Stimulated activated CD4-positive, alpha-beta T cell treated with anti-CD3 and anti-CD28 coated beads, Interleukin-4, amount 100 ng/mL, for 4 hours (primary cell): ENCODE measurements at places on chromosomes 16 and 17.

DNA sequence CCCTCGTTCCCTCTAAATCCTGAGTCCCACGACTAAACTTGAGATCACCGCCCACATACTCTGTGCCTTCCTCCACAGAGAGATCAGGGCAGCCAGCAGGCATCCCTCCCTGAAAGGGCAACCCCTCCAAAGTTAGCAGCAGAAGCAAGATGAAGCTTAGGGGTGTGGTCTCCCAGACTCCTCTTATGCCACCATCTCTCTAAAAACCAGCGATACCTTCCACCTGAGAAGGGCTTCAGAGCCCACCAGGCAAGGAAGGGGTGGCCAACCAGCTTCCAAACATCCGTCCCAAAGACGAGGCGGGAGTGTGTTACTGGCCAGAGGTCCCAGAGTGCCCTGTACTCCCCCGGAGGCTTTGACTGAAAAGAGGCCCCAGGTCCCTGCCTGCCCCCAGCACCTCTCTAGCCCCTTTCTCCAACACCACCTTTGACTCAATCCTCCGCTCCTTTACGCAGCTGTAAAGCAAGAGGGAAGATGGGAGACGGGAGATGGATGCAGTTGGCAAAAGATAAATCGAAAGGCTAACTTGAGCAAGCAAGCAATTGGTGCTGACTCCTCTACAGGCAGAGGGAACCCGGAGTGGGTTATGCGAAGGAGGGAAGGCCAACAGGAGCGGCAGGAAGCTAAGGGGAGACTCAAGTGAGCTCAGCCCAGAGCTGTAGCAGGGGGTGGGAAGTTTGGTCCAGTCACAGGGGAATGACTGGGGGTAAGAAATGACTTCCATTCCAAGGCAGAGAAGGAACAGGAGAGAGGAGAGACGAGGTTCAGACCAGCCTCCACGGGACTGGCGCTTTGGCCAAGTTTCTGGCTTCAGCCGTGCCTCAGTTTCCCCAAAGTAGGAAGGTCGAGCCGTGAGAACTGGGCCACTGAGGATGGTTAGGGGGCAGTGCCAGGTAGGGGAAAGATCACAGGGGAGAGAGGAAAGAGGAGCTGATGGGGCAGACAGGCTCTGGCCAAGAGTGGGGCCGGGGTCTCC lies 1.0 kb downstream of the ST3GAL2 start:
- DNase-seq = no peak

DNA sequence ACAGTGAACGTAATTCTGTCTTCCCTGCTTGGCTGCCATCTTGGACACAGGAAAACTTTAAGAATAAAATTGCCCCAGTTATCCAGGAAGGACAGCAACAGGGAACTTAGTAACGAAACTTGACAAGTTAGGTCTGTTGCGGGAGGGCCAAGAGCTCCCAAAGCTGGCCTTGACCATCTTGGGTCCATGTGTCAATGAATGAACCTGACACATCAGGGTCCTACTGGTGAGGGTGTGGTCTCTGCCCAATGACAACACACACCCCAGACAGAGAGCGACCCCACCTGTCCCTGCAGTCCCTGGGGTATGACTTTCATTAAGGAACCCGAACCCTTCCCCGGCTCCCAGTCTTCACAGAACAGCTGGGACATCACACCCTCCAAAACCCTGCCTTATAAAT lies 96.3 kb downstream of the NDE1 start:
- DNase-seq = no peak

DNA sequence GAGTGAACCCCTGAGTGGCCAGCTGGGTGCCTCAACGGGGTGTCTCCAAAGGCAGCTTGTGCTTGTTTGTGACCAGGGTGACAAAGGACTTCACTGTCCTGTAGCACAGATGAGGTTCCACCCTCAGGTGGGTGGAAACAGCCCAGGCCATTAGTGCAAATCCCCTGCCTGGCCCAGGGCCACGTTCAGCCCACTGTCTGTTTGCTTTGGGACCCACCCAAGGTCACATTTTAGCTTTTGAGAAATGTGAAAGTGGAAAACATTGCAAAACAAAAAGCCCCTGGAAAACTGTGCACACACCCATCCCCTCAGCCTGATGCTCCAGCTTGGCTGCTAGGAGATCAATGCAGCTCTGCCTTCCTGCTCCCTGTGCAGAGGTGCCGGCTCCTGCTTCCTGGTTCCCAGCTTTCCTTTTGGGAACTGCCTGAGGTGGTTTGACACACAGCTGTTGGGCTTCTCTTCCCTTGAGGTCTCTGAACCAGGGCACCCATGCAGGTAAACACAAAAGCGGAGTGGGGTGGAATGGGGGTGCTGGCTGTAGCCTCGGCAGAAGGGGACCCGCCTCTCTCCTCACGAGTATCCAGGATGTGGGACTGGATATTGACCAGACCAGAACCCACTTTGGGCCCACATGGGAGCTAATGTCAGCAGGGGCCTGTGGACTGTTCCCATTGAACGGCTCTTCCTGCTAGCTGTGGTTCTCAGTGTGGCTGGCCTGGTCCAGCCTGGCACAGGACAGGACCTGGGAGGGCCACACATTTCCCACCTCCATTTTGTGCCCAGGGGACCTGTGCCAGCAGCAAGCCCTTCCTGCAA lies 7.9 kb upstream of the SPHK1 start:
- DNase-seq = no peak

DNA sequence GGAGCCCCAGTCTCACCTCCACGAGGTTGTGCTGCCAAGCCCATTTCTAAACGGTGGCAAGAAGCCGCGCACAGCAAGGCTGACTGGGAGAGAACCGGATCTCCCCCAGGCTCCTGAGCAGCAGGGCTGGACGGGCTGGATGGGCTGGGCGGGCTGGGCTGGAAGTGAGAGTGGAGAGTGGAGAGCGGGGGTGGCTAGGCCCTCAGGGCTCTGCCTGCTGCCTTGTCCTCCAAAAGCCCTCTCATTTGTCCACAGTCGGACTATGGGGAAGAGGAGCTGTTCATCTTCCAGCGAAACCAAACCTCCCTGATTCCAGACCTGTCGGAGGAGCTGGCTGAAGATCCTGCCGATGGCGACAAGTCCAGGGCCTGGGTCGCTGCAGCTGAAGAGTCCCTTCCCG lies 3.2 kb downstream of the DNAAF8 start:
- no peak for DNase-seq

DNA sequence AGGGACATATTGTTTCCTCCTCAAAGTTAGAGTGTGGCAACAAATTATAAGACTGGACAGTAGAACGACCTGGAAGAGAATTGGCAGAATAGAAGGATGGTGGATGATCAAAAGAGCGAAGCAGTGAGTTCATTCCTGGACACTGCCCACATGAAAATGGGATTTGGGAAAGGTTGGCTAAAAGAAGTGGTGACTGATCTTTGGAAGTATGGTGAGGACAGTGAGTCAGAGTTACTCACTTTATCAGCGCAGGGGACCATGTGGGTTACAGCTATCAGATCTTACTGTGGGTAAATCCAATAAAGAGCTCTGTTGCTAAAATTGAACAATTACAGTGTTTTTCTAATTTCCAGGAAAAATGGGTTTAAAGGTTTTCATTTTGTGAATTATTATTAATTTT lies 2.7 kb upstream of the TANC2 start:
- no peak for DNase-seq

DNA sequence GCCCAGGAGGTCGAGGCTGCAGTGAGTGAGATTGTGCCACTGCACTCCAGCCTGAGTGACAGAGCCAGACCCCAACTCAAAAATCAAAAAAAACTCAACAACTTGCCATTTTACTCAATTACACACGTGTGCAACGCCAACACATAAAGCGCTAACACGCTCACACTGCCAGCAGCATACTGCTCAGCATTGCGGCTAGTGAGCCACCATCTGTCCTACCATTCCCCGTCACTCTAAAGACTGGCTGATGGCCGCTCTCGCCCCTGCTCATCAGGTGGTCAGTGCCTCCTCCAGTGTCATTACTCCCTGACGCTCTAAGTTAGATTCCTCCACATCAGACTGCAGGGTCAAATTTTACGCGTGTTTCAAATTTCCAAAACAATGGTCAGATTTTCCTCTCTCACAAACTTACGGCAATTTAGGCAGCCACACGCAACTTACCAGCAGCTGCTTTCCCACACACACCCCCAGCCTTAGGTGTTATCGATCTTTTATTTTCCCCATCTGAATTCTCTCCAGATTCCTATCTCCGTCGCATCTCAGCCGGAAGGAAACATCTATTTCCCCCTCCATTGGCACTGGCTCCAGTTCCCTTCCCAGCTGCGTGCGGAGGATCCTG lies 240.8 kb downstream of the C16orf95 start:
- no peak for DNase-seq

DNA sequence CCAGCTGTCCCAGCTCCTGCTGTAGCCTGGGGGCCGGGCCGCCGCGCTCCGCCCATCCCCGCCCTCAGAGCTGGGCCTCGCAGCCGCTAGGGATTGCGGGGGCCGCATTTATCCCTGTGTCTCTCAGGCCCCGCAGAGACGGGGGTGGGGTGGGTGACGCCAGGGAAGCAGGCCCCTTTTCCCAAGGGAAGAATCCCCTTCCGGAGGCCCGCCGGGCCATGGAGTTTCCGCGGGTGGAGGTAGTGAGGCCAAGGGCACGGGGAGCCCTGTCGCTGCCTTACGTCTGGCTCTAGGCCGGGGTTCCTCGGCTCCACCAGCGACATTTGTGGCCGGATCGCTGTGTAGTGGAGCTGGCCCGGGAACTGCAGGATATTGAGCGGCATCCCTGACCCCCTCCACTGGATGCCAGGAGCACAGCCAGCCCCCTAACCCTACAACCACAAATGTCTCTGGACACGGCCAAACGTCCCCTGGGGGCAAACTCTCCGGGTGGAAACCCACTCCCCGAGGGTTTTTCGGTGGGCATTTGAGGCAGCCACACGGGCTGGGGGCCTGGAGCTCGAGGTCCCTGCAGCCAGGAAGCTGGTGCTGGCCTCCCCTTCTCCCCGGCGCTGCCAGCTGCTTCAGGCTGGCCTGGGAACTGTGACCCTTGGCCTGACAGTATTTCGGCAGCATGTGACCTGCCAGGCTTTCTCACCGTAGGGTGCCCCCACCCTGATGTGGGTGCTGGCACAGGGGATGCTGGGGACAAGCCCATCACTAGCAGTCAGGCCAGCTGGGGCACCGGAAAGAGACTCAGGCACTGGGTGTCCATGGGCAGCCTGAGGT lies 12.0 kb upstream of the CD300A start:
- no peak for DNase-seq

DNA sequence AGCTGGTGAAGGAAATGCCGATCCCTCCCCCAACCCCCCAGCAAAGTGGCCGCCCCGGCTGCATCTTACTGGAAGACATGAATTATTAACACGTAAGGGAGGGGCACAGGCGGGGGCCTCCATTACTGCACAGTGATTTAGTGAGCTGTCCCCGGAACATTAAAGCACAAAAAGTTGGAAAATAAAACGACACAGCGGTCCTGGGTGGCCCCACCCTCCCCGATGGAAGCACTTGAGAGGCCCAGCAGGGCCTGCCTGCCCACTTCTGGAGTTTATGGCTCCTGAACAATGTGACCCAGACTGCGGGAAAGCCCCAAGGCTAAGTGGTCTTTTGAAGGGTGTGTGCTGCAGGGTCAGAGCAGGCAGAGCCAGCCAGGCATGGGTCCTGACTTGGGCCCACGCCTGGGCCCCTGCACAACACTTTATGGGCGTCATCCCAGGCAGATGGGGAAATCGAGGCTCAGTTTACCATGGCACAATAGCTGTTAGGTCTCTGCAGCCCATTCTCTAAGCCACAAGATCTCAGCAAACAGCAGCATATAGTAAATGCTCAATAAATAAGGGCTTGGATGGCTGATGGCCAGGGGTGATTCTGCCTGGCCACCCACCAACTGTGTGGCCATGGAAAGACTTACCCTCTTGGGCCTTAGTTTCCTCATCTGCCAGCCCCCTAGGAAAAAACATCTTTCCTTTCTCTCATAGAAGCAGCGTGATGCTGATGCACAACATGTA lies 22.8 kb downstream of the CCDC102A start:
- DNase-seq = no peak

DNA sequence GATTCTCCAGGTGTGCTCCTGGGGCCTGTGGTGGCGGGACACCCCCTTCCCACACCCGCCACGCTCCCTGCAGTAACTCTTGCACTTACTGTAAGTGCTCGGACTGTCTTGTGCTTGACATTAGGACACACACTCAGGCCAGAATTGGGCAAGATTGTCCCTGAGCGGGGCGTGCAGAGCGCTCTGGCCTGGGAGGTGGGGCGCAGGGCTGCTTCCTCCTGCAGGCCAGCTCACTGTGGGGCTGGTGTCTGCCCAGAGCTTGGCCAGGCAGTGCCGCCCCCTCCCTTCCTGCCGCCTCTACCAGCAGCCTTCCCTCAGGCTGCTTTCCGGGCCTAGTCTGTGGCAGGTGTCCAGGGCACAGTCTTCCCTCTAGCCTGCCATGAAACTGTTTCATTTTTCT lies 6.1 kb upstream of the ATP6V0C start:
- no peak for DNase-seq

- no peak for DNase-seq
Observed at GRCh38 chr17:43736389-43736788, 22.2 kb downstream of the SOST start.

- DNase-seq = no peak
Observed at GRCh38 chr16:71811261-71811803, 2.7 kb upstream of the AP1G1 start.

GRCh38 chr17:7041607-7042500 lies 2.0 kb downstream of the SLC16A11 start:
- DNase-seq = no peak

- DNase-seq = no peak
Observed at GRCh38 chr17:17757391-17757791, 76.1 kb downstream of the RAI1 start.

- no peak for DNase-seq
Observed at GRCh38 chr16:52827456-52827855, 225.2 kb downstream of the CHD9NB start.

DNA sequence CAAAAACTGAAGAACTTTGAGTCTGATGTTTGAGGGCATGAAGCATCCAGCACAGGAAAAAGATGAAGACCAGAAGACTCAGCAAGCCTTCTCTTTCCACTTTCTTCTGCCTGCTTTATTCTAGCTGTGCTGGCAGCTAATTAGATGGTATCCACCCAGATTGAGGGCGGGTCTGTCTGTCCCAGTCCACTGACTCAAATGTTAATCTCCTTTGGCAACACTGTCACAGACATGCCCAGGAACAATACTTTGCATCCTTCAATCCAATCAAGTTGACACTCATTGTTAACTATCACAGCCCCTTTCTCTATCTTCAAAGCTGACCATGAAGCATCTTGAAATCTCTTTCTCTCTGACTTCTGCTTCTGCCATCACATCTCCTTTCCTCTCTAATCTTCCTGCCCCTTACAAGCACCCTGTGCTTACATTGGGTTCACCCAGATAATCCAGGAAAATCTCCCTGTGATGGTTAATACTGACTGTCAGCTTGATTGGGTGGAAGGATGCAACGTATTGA lies 115.9 kb upstream of the CDH13 start:
- no peak for DNase-seq

DNA sequence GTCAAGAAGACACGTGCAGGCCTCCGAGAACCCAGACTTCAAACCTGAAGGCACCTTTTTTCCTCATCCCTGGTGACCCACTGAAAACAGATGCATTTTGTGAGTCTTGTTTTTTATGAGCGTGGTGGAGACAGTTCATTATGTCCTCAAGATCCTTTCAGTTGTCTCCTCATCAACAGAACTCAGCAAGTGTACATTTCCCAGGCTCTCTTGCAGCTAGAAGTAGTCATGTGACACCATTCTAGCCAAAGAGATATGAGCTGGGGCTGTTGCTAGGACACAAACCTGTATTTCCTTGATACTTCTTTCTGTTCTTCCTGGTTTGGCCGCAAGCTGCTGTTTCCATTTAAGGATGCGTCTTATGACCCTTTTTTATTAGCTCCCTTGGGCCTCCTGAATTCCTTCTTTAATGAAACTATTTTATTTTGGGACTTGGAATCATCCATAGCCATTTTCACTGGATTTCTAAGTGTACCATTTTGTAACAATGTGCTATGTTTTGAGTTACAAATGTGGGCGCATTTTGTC lies 135.7 kb upstream of the FOXF1 start:
- no peak for DNase-seq
